ENCODE measurements at places on chromosomes 3 and 15.

- DNase-seq = no peak
These were observed 29.4 kb downstream of the LYSMD4 start for GRCh38 chr15:99703603-99704443.

- no peak for DNase-seq
These were observed 5.7 kb downstream of the XIRP1 start for GRCh38 chr3:39186692-39187151.

GRCh38 chr3:38643090-38643489 lies 6.4 kb downstream of the SCN5A start:
- no peak for DNase-seq

- DNase-seq = no peak
These were observed 286.0 kb downstream of the ADAMTS17 start for GRCh38 chr15:100055821-100056220.

GRCh38 chr3:48982686-48983085 lies 7.4 kb upstream of the P4HTM start:
- DNase-seq = no peak

GRCh38 chr3:38165722-38166387 lies 518 bp downstream of the OXSR1 start:
- no peak for DNase-seq

DNA sequence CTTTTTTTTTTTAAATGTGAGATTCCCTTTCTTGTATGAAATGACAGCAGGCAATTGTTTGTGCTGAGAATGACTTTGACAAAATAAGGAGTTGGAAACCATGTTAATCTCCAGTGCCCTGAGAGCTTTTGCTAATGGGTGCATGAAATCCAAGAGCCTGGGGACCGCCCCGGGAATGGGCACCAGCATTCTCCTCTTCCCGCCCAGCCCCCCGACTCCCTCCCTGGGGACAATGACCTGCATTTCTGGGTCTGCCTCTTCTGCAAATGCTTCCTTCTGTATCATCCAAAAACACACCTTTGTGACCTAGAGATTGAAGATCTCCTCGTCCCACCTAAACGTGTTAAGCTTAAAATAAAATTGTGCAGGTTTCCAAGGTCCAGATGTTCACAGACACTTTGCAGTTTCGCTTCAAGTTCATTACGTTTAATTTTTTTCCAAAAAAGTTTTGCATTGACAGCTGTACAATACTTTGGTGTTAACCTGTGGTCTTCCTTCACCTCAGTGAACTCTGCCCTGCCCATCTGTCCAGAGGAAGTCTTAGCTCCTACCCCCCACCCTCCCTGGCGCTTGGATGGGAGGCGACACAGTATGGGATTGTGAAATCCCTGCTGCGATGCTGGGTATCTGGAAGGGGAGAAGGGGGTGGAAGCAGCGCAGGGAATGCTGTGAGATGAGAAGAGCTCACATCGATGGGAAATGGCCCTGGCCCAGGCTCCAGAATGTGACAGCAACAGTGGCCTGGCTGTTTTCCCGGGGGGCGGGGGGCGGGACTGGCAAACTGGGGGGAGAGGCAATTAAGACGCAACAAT lies 50.1 kb downstream of the TLE3 start:
- DNase-seq = no peak

DNA sequence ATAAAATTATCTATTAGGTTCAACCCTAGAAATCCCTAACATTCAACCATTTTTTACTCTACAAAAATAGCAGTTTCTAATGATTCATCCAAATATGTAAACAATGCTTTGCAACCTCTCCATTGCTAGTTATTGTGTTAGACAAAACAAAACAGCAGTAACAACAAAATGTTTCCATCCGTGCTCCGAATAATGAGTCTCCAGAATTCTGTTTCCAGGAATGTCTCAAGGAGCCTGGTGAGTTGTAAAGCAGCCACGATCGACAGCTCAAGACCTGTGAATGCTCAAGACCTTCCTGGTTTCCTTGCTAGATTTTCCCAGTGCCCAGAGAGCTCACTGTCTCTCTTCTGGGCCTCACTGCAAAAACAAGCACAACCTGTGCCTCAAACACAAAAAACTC lies 49.9 kb downstream of the CHRD start:
- DNase-seq = no peak

GRCh38 chr15:89383365-89384175 lies 48.9 kb upstream of the POLG start:
- no peak for DNase-seq

GRCh38 chr3:170903123-170903522 lies 5.3 kb downstream of the EIF5A2 start:
- DNase-seq = no peak

DNA sequence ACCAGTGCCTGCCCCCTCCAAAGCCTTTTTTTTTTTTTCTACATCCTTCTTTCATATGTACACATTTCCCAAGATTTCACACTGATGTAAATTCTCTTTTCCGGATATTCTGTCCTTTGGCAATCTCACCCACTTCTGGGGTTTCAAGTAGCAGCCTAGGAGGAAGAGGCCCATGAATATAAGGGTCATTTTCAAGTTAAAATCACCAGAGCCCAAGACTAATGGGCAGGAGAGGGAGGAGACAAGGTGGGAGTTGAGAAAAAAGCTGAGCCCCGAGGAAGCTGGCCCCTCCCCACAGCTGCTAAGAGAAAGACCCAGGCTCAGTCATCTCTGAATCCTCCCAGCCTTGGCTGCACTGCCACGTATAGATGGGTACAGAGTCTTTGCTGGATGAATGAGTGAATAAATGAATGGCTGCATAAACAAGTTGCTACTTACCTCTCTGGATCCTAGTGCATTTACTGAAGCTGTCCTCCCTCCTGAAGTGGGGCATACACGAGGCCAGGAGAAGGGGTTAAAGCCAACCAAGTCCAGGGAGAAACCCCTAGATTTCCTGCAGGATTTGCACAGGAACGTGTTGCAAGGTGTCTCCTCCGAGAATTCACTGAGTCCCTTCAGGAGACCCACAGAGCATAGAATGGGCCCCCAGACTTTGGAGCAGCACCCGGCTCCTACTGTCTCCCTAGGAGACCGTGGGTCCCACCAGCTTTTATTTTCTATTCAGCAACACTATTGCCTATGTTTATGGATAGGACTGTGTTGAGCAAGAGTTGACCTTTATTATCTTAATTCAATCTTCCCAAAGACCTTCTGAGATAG lies 100.8 kb upstream of the LIPC start:
- no peak for DNase-seq

Measured in stimulated activated CD8-positive, alpha-beta memory T cell treated with anti-CD3 and anti-CD28 coated beads, Interleukin-2, amount 100 ng/mL, for 48 hours (primary cell).